ENCODE measurements at places on chromosomes 4 and X. TPM values are rescaled to one million over a fixed set of nuclear protein-coding genes. Genes with fewer than 3 reads are reported as not detected.

- DNase-seq = no peak
These were observed 187.3 kb upstream of the INTU start for GRCh38 chr4:127445471-127445870.

DNA sequence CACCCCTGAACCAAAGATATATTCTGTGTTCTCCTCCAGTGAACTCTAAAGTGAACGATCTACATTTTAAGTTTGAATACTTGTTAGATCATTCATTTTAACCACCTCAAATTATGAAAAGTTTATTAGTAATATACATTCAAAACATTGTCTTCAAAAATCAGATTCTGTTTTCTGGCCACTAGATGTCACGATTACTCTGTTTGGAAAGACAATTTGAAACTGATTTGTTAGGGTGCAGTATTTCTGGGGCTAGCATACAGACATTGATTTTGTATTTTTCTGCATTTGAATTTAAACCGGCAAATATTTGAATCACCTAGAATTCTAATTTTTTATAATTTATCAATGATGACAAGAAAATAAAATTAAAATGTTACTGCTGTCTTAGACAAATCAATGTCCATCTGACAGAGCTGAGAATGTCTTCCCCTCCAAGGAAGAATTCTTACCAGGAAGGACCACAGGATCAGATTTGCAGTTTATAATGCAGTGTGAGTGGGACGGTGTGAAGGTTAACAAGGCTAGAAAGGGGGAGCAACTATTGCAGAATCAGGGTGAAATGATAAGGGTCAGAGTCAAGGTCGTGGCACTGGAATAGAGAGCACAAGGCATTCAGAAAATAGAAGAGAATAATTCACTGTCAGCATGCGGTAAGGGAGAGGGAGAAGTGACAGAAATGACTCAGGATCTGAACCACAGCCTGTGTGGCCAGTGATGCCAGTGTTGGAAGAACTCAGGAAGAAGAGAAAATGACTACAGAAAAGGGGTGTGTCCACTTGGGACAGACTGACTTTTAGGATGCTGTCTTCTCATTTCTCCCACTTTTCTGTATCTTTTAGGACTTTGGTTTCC lies 91.6 kb downstream of the ANXA10 start:
- DNase-seq = no peak

DNA sequence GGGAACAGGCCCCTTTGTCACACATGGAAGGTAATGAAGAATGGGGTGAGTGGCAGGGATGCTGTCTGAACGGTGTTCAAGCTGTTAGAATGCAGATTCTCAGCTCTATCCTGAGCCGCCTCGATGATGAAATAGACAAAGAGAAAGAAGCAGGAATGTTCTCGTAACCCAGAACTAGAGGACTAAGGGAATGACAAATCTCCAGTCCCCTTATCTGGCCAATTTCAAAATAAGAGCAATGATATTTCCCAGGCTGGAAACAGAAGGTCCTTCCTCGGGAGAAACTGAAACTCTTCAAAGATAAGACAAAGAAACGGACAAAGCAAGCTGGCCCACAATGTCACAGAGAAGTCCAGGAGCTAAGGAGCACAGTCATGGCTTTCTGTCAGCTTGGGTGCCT lies 29.5 kb upstream of the MTNR1A start:
- DNase-seq = no peak

DNA sequence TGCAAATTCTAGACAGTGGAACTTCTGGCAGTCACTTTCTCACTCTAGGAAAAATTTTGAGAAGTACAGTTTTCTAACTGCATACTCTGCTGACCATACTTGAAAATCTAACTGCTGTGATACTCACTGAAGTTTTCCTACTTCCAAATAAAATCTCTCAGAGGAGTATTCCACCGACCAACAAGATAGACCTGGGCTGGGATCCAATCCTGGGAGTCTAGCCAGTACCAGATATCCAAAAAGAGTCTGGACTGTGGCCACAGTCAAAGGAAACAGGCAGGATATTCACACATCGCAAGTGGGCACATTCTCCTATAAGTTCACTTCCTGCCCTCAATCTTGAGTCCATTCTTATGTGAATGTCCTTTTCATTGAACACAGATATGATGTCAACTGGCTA lies 1138.7 kb upstream of the PCDH7 start:
- DNase-seq = no peak

GRCh38 chr4:148239494-148239985 lies 202.7 kb downstream of the NR3C2 start:
- DNase-seq = no peak

DNA sequence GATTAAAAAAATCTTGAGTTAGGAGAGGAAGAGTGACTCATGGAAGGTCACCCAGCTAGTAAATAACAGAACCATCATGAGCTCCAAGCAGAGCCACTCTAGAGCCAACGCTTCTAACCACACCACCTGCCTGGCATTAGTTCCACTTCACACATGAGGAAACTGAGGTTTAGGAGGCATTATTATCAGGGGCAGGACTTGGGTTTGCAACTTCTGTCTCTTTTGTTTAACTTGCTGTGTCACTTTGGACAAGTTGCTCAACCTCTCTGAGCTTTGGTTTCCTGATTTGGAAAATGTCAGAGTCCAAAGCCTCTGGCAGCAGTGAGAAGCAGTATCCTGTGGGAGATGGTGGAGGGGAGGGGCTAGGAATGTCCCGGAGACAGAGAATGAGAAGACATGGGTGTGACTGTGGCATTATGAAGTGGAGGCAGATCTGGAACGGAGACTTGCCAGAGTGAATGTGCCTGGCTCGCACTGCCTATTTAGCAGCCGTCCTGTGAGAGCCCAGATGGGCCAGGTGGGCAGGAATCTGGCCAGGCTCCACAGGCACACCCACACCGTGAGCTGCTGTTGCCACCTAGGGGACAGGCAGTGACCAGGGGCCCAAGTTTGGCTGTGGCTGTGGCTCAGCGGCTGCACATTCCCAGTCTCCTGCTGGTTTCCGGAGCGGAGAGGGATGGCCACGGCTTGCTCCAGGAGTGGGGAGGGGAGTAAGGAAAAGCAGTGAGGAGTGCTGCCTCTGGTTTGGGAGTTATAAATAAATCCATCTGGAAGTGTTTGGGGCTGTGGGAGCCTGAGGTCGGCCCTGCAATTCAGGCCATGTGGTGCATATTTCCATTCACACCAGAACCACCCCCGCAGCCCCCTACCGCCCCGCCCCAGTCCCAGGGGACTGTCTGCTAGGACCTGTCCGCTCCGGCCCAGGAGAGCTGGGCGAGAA lies 93.4 kb downstream of the NHSL2 start:
- no peak for DNase-seq

DNA sequence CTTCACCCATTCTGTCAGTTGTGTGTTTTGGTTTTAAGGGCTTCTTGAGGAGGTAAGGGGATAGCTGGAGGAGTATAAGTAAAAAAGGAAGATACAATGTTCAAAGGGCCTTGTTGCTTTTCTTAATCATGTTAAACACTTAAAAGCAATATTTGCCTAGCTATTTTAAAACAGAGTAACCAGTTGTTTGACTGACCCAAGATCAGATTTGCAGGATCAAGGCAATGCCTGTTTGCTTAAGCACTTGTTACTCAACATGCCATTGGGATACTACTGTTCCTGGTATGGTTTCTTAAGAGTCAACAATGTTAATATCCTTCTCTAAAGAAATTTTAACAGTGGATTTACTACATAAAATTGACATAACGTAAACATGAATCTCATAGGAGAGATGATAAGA lies 2.6 kb downstream of the DCLK2 start:
- DNase-seq = no peak

DNA sequence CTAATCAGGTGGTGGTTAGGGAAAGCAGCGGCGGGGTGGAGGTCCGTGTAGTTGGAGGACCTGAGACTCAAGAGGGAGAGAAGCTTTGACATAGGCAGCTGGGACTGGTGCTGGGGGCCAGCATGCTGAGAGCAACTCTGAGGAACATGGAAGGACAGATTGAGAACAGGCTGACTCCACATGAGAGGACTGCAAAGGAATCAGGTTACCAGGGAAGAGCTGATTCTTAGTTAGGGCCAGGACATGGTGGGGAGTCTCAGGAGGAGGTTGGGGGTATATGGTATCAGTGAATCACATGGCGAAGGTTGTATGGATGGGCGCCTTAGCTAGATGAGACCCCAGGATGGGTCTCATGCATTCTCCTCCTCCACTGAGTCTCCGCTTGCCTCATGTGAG lies 264.0 kb upstream of the BOD1L1 start:
- DNase-seq = no peak

DNA sequence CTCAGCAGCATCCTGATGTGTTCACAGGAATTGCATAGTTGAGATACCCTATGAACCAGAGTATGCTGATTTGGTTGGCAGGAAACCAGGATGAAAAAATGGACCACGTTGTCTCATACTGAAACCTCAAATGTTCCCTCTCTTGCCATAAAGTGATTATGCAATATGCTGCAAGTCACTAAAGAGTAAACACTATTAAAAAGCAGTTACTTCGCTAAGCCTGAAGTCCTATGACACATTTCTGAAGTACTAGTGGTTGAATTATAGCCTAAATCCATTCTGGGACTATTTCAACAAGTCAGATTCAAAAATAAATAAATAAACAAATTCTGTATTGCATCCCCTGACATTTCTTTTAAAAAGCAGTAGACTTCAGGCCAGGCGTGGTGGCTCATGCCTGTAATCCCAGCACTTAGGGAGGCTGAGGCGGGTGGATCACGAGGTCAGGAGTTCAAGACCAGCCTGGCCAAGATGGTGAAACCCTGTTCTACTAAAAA lies 106.0 kb upstream of the NAP1L5 start:
- DNase-seq = no peak

GRCh38 chrX:46737462-46737861 lies 21.5 kb downstream of the SLC9A7 start:
- DNase-seq = no peak

DNA sequence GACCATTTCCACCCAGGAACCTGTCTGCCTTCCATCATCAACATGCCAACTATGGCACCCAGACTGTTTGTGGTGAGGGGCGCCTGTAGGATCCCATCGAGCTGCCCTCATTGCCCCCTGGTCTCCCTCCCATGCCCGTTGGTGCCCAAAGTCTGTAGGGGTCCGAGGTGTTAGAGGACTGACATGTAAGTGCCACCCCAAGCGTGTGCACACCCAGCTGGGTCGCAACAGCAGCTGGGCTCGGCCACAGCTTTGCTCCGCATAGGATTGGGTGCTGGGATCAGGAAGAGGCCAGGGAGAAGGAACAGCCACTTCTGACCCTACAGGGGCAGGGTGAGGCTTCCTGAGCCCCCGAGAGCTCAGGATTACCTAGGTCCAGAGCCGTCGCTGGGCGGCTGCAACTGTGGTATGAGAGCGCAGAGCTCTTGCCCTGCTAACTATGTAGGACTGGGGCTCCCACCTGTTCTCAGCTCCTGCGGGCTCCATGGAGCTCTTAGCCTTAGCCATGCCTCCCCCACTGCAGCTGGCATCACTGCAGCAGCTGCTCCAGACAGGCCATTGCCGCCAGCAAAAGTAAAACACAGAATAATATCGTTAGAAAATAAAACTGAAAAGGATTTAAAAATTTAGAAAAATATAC lies 1160.3 kb downstream of the FSTL5 start:
- DNase-seq = no peak

DNA sequence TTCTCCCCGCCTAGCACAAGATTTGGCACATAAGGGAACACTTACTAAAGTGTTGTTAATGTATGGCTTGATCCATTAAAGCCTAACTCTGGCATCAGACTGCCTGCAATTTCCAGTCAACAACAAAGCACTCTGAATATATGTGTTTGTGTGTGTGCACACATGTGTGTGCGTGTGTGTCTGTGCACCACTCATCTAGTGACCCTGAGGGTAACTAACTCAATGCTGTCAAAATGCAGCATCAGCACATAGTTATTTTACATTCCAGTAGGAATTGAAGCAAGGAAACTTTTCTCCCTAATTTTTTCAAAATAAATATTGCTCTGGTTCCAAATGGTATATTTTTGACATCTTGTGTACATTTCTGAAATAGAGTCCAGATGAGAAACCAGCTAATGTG lies 94.4 kb downstream of the SHROOM4 start:
- no peak for DNase-seq

DNA sequence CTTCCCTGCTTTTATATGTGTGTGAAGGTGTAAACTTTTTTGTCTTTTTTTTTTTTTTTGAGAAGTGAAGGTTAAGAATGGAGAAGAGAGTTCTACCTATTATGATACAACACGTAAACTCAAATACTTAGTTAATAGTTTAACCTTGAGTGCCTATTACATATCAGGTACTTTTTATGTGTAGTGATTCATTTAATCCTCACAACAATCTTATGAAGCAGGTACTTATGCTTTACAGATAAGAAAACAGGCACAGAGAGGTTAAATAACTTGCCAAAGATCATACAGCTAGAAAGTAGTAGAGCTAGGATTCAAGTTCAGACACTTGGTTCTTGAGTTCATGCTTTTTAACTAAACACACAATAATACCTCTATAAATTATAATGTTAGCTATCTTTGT lies 107.4 kb downstream of the THOC2 start:
- DNase-seq = no peak

GRCh38 chr4:185797018-185797417 lies 15.0 kb downstream of the SORBS2 start:
- no peak for DNase-seq

- no peak for DNase-seq
These were observed 156.9 kb downstream of the APBB2 start for GRCh38 chr4:41057467-41057866.

DNA sequence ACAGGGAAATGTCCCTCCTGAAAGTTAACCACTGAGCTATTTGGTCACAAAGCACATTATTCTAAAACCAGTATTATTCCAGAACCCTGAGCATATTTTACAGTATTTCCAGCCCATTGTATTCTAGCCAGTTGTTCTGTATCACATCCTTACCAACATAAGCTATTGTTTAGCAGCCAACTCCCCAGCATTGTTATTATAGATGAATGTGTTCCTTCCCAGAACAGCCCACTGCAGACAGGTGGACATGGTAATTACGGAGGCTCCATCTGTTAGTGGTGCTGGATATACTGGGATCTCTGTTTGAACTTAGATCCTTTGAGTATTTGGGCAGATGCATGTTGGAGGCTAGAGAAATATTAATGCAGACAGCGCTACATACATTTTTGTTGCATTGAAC lies 126.1 kb downstream of the MGST2 start:
- DNase-seq = no peak

DNA sequence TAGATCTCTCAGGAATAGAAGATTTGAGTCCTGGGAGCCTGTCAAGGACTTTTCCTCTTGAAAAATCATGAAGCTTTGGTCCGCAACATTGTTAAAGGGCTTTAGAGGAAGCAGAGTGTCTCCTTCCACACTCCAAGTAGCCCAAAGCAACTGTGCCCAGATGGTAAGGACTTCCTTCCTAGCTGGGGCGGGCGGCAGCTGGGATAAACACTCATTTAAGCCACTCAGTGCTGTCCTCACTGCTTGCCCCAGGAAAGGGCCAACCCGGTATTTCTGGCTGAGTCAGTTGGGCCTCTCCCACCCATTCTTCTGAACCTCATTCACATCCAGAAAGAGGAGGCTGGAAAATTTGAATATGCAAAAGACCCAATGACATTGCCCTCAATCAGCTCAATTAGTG lies 144.3 kb downstream of the CHIC2 start:
- no peak for DNase-seq

- DNase-seq = no peak
These were observed 37.8 kb downstream of the ADD1 start for GRCh38 chr4:2881431-2881830.

GRCh38 chrX:28910487-28910886 lies 323.2 kb downstream of the IL1RAPL1 start:
- DNase-seq = no peak

The CT45A5 gene
- not detected for polyA plus RNA-seq

The ADGRG2 gene
- not detected for polyA plus RNA-seq

The AMBN gene
- polyA plus RNA-seq = not detected

The RHOXF2B gene
- not detected for polyA plus RNA-seq

The PAGE1 gene
- not detected for polyA plus RNA-seq

The PNMA6F gene
- polyA plus RNA-seq = not detected

The IL13RA1 gene
- 0.96 TPM for polyA plus RNA-seq

The VSIG4 gene
- polyA plus RNA-seq = not detected

The NDST3 gene
- polyA plus RNA-seq = not detected

The SLC49A3 gene
- polyA plus RNA-seq = 3.8 TPM

The IDS gene
- 163 TPM for polyA plus RNA-seq
